ENCODE measurements at places on chromosomes 3 and 15. TPM values are rescaled to one million over a fixed set of nuclear protein-coding genes. Genes with fewer than 3 reads are reported as not detected.

SLC22A14 gene
- total RNA-seq, result not detected

ALDH1A2 gene
- total RNA-seq, result not detected

COL6A5 gene
- total RNA-seq, result not detected

HIGD2B gene
- total RNA-seq, result not detected

BOC gene
- total RNA-seq, result 0.47 TPM

SPSB4 gene
- total RNA-seq, result not detected

USP19 gene
- 111 TPM for total RNA-seq

FURIN gene
- 30.9 TPM for total RNA-seq

PLA2G4D gene
- not detected for total RNA-seq

WNT7A gene
- total RNA-seq, result not detected

PARP15 gene
- 54.3 TPM for total RNA-seq

PLA2G4E gene
- total RNA-seq, result not detected

PROS1 gene
- 1.3 TPM for total RNA-seq

SI gene
- total RNA-seq, result not detected

ESYT3 gene
- not detected for total RNA-seq

DNAJA4 gene
- not detected for total RNA-seq

RHO gene
- total RNA-seq, result not detected

ZMYND10 gene
- total RNA-seq, result 1.4 TPM

PPM1L gene
- total RNA-seq, result 3.4 TPM

C3orf49 gene
- total RNA-seq, result not detected

GPR27 gene
- total RNA-seq, result not detected

SLC6A1 gene
- not detected for total RNA-seq

ARNT2 gene
- not detected for total RNA-seq

KCNAB1 gene
- total RNA-seq, result not detected

PP2D1 gene
- total RNA-seq, result not detected

PARP3 gene
- 29.1 TPM for total RNA-seq

CYP8B1 gene
- not detected for total RNA-seq

CTDSPL gene
- total RNA-seq, result not detected

FBXO40 gene
- total RNA-seq, result not detected

CCDC14 gene
- 134 TPM for total RNA-seq

NR1I2 gene
- total RNA-seq, result 3.8 TPM

YEATS2 gene
- total RNA-seq, result 92.8 TPM

GPR149 gene
- total RNA-seq, result not detected

ZXDC gene
- total RNA-seq, result 18.9 TPM

UBE2E2 gene
- total RNA-seq, result 14.7 TPM

RPP25 gene
- 8.1 TPM for total RNA-seq

ILDR1 gene
- 0.52 TPM for total RNA-seq

GUCA1C gene
- not detected for total RNA-seq

SAMD7 gene
- not detected for total RNA-seq

Measured in Karpas-422 (cell line).